Amygdala (tissue), 56 donors: ENCODE measurements at places on chromosomes 13 and 19.

DNA sequence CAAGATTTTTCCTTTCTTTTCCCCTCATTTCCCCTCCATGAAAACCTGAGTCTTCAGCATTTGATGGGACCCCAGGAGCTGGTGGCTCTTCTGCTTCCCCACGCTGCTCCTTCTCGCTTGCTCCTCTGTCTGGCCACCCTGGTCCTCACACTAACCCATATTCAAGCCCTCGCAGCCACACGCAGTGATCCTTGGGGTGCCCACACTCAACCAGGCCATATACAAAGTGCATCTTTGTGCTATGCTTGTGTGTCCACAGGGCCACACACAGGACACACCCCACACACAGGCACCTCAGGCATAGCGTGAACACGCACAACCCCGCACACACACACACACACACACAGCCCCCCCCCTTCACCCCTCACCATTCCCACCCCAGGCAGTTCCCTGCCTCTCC is 132.1 kb downstream of the URI1 start:
- no peak for DNase-seq

GRCh38 chr19:39539165-39539517 is 820 bp downstream of the EID2 start:
- DNase-seq, result no peak

- no peak for DNase-seq
These were observed 89.4 kb upstream of the RAP2A start for GRCh38 chr13:97344265-97345175.

DNA sequence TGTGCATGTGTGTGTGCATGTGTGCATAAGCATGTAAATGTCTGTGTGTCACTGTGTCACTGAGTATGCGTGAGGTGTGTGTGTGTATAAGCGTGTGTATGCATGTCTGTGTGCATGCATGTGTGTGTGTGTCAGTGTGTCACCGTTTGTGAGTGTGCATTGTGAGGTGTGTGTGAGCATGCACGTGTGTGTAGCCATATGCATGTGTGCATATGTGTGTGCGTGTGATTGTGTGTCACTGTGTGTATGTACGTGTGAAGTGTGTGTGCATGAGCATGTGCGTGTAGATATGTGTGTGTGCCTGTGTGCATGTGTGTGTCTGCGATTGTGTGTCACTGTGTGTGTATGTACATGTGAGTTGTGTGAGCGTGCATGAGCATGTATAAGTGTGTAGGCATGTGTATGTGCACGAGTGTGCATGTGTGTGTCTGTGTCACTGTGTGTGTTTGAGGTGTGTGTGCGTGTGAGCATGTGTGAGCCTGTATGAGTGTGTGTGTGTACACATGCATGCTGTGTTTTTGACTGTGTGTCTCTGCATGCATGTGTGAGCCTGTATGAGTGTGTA is 144.5 kb downstream of the NALCN start:
- DNase-seq, result no peak

DNA sequence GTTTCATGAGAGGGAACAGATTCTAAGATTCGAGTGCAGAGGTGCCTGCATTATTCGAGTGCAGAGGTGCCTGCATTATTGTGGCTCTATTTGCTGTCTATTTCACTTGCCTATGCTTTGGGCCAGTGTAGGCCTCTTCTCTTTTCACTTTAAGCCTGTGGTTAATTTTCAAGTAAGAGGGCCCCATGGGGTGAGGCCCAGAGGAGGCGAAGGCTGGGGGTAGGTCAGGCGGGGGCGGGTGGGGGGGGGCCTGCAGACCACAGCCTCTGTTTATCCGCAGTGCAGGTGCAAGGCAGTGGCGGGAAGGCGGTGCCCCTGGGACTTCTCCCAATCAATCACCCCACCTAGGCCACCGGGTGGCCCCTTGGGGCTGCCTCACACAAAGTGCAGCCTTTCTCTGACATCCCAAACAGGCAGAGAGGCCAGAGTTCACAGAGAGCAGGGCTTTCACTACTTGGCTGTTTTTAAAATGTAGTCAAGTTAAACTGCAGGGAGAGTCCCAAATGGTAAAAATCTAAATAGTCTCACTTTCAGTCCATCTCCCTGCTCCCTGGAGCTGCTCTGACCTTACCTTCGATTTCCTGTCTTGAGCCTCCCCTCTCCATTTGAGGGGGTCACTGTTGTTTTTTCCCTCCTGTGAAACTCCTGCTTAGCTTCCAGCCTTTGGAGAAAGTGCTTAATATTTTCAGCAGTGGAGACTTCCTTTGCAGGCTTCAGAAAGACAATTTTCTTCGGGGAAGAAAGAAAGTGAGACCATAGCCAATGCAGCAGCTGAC is 249.0 kb downstream of the DLEU7 start:
- no peak for DNase-seq

DNA sequence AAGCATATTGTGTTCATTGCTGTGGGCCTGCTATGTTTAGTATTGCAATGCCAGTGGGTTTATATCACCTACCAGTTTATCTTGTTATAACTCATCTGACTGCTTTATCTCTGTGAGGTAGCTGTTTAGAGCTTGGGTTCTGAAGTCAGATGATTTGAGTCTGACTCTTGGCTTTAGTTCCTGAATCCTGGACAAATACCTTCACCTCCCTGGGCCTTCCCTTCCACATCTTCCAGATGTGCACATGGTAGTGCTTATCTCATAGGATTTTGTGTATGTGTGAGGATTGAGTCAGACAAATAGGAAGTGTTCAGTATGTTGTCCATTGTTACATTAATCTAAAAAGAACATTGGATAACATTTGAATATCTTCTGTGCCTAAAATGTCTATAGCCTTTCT is 63.5 kb upstream of the ANKRD10 start:
- DNase-seq, result no peak

DNA sequence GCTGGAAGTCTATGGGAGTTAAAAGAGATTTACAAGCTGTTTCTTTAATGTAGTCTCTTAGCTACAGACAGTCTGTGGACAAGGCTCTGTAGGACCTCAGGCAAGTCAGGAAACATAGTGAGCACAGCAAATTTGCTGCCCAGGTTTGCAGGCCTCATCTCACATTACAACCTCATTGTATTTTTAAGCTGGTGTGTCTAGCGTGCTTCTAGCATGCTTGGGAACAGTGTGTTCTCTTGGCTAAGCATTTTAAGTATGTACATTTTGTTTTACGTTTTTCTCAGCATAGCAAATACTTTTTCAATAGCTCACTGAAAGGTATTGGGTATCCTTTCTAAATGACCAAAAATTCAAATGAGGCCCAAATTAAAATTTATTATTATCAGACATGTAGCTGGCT is 113.2 kb downstream of the STARD13 start:
- no peak for DNase-seq

DNA sequence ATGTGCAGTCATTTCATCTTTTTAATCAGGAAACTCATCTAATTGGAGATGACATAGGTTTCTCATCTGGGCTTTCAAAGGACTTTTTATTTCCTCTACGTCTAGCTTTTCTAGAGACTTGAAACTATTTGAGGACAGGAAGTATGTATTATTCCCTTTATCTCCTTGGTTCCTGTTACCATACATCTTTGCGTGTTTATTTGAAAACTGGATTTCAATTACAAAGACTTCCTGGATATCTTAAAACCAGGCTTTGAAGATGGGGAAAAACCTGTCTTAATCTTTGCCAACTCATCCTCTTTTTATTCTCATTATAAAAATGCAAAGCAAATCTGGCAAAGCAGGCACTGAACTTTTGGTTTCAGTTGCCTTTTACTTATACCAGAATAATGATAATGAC is 130.5 kb downstream of the LMO7 start:
- no peak for DNase-seq

DNA sequence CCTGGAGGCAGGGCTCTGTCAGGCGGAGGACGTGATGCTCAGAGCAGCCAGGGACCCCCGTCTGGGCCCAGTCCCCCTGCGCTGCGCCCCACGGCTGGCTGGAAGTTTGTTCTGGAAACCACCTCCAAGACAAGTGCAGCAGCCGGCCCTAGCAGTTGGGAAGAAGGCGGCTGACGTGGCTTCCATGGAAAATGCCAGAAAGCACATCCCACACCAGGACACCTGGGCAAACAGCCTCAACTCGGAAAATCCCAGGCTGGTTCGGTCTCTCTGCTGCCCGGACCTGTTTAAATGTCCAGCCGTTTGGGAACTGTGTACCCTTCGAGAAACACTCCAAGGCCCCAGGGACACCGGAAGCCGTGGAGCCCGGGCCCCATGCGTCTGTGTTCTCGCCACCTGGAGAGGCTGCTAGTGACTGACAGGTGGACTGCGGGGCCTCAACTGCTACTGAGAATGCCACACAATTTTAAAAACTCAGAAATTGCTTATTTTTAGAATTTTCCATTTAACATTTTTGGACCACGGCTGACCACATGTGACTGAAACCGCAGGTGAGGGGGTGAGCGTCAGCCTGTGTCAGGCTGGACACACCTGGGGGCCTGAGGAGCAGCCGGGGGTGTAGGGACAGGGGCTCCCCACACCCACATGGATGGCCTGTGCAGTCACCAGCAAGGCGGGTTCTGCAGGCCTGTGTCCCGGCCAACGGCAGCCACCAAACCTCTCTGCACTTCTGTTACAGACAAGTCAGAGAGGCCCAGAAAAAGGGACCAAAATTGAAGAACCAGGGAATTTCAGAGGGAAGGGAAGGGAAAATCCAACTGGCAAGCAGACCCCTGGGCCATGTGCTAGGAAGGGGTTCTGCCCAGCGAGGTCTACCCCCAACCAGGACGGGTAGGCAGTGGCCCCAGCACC is 31.7 kb downstream of the RASA3 start:
- no peak for DNase-seq

GRCh38 chr13:23202383-23202782 is 21.6 kb downstream of the SGCG start:
- DNase-seq, result no peak

DNA sequence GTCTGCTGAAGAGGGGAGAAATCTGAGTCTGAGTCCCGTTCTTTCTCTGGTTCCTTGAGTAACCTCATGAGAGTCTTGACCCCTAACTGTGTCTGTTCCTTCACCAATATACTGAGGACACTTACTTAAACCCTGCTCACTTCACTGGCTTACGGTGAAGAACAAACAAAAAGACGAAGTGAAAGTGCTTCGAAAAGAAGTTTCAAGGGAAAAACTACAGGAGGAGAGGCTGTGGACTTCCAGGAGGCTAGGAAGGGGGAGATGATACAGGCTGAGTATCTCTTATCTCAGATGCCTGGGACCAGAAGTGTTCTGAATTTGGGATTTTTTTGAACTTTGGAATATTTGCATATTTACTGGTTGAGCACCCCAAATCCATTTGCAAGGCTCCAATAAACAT is 6.1 kb downstream of the SMG9 start:
- DNase-seq, result no peak

- no peak for DNase-seq
These were observed 12.7 kb downstream of the ARHGAP45 start for GRCh38 chr19:1079566-1080111.

DNA sequence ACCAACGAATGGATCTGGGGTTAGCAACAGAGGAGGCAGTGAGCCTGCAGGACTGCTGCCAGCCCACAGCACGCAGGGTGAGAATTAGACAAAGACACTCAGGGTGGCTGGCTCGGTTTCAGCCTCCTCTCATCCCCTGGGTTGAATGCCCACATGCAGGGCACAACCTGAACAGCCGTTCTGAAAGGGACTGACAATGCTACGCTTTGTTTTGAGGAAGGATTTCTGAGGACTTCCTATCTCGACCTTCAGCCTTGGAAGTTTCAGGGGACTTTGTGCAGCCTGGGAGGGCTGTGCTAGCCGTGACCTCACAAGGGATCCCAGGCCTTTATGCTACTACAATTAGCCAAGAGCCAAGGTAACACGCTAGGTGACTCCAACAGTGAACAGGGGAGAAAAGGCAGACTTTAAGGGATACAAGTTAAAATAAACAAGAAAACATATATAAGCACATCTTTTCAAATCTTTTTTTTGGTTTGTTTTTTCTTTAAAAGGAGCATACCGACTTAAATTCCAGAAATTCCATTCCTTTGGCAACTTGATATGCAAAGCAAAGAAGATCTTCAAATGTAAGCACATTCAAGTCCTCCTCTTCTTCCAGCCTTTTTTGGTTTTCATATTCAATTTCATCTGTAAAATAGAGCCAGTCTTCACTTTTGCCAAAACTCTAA is 34.5 kb upstream of the URAD start:
- DNase-seq, result no peak

DNA sequence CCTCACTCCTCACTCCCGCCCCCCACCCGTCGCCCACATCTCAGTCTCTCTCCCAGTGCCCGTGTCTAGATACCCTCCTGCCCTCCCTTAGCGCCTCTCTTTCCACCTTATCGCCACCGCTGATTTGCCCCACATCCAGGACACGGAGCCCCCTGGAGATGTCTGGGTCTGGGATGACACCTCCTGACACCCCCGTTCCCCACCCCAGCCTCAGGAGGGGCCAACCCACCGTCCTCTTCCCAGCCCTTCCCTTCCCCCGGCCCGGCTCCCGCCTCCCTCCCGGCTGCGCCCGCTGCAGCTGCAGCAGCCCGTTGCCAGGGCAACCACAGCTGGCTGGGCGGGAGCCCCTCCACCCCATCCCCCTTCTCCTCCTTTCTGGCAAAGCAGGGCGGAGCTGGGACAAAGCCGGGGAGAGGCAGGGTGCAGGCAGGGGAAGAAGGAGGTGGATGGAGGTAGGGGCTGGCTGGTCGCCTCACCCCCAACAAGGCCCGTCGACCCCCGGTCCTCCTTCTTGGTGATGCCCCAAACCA is 13.5 kb downstream of the DPF1 start:
- peak; percentile 40 for DNase-seq

GRCh38 chr13:51778392-51778791 is 25.6 kb downstream of the DHRS12 start:
- no peak for DNase-seq

DNA sequence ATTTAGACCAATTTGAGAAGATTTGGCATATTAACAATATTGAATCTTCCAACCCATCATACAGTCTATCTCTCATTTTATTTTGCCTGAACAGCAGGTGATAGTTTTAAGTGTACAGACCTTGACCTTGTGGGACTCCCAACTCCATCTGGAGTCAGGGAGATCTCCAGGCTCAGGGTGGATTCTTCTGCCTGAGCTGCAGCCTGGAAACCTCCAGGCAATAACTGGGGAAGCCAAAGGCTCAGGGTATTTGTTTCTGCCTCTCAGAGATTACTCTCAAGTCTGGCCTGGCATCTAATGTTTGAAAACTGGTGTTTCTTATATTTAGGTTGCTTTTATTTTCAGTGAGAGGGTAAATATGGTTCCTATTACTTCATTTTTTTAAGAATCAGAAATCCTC is 102.1 kb upstream of the C1QTNF9B start:
- DNase-seq, result no peak

DNA sequence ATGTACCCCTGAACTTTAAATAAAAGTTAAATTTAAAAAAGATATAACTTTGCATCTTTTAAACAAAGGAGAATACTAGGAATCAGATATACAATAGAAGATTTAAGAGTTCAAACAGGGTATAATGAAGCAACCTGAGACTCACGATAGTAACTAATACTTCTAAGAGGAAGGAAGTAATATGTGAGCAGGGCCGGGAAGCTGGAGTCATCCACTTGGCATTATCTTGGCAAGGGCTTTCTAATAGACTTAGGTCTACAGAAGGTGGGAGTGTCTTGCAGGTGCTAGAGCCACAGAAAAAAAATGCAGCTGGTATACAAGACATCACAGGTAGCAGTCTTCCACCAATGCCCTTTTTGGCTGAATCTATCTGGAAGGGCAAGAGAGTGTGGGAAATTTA is 231.9 kb downstream of the KCTD12 start:
- no peak for DNase-seq
